Amygdala (tissue), 56 donors: ENCODE measurements at places on chromosomes 16 and 17.

DNA sequence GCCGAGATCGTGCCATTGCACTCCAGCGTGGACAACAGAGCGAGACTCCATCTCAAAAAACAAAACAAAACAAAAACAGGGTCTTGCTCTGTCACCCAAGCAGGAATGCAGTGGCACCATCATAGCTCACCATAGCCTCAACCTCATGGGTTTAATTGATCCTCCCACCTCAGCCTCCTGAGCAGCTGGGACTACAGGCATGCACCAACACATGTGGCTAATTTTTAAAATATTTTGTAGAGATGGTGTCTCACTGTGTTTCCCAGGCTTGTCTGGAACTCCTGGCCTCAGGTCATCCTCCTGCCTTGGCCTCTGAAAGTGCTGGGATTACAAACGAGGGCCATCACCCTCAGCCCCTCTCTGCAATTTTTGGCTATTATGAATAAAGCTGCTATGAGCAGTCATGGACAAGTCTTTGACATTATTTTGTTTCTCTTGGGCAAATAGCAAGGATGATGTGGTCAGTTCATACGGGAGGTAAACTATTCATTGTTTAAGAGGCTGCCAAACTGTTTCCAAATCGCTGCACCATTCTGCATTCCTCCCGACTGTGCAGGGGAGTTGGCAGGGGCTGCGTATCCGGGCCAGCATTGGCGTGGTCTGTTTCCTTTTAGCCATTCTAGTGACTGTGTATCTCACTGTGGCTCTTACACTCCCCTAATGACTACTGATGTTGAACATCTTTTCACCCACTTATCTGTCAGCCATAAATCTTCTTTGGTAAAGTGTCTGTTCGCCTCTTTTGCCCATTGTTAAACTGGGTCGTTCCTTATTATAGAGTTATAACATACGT is 21.1 kb downstream of the EIF4A3 start:
- no peak for DNase-seq

DNA sequence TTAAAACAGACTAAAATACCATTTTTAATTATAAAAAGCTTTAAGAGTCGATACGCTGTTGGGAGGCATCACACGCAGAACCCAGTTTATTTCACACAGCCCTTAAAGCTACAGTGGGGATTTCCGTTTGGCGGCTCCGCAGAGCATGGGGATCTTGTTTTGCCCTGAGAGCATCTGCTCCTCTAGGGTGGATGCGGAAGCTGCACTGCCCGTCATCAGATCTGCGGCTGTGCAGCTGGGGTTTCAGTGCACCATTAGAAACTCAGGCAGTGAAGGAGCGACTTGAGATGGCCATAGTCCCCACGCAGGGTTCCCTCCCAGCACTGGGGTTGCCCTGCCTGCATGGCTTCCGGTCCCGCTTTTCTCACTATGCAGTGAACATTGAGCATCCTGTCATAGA is 62.2 kb upstream of the CHMP6 start:
- DNase-seq, result no peak

GRCh38 chr17:82031303-82031884 is at the start of gene RAC3:
Gene RAC3, plus strand, starts transcription at chr17:82031678. Its CDS starts 84 bp downstream, at chr17:82031762.
- no peak for DNase-seq

GRCh38 chr17:63685041-63685440 is 14.9 kb downstream of the LIMD2 start:
- DNase-seq, result no peak
